ENCODE measurements at places on chromosomes 6 and 20. TPM values are rescaled to one million over a fixed set of nuclear protein-coding genes. Genes with fewer than 3 reads are reported as not detected.

LZTS3 gene
- total RNA-seq, result 11.0 TPM

IYD gene
- not detected for total RNA-seq

GNAS-AS1 gene
- 3.8 TPM for total RNA-seq

INSM1 gene
- 22.6 TPM for total RNA-seq

MYCT1 gene
- not detected for total RNA-seq

VSTM2L gene
- 9.3 TPM for total RNA-seq

MCCD1 gene
- total RNA-seq, result not detected

CCDC170 gene
- total RNA-seq, result 0.25 TPM

DNAH8 gene
- 0.39 TPM for total RNA-seq

ANKRD66 gene
- total RNA-seq, result not detected

DACT2 gene
- total RNA-seq, result 0.43 TPM

WFDC10B gene
- not detected for total RNA-seq

PLG gene
- 0.30 TPM for total RNA-seq

TRIM31 gene
- not detected for total RNA-seq

HSPA1L gene
- total RNA-seq, result 1.5 TPM

CASS4 gene
- total RNA-seq, result 0.14 TPM

EGFL8 gene
- 39.3 TPM for total RNA-seq

POFUT1 gene
- total RNA-seq, result 47.5 TPM

PCSK2 gene
- total RNA-seq, result 1.7 TPM

SMOC2 gene
- total RNA-seq, result 0.14 TPM

TRIM40 gene
- total RNA-seq, result not detected

OTOR gene
- not detected for total RNA-seq

HEY2 gene
- total RNA-seq, result 10.8 TPM

KIF13A gene
- total RNA-seq, result 34.4 TPM

ELOVL4 gene
- 10.1 TPM for total RNA-seq

RNF217 gene
- 8.4 TPM for total RNA-seq

SAMD3 gene
- total RNA-seq, result 0.73 TPM

DEFB132 gene
- total RNA-seq, result not detected

SCUBE3 gene
- total RNA-seq, result 22.2 TPM

RIMS1 gene
- 4.5 TPM for total RNA-seq

LAMA4 gene
- 14.7 TPM for total RNA-seq

MATN4 gene
- not detected for total RNA-seq

OR2H1 gene
- not detected for total RNA-seq

TSHZ2 gene
- total RNA-seq, result 8.5 TPM

VSX1 gene
- total RNA-seq, result 4.2 TPM

KCNG1 gene
- 4.5 TPM for total RNA-seq

SGK2 gene
- total RNA-seq, result 1.6 TPM

SRMS gene
- not detected for total RNA-seq

TFAP2D gene
- total RNA-seq, result not detected

ZBTB12 gene
- 60.8 TPM for total RNA-seq

SLC44A4 gene
- 0.32 TPM for total RNA-seq

RAD21L1 gene
- not detected for total RNA-seq

ANGPT4 gene
- 0.07 TPM for total RNA-seq

CGAS gene
- 0.63 TPM for total RNA-seq

TULP1 gene
- total RNA-seq, result not detected

RALGAPB gene
- 35.2 TPM for total RNA-seq

C4B gene
- 5.3 TPM for total RNA-seq

MEP1A gene
- not detected for total RNA-seq

MAFB gene
- total RNA-seq, result 1.6 TPM

DEFB112 gene
- not detected for total RNA-seq

MPIG6B gene
- not detected for total RNA-seq
